ENCODE measurements at places on chromosomes 11 and 22. TPM values are rescaled to one million over a fixed set of nuclear protein-coding genes. Genes with fewer than 3 reads are reported as not detected.

Gene TBCEL
- total RNA-seq, result 6.1 TPM

Gene PLEKHB1
- total RNA-seq, result 1.3 TPM

Gene CASP12
- total RNA-seq, result not detected

Gene KRTAP5-1
- total RNA-seq, result not detected

Gene OLFML1
- total RNA-seq, result not detected

Gene MMP11
- total RNA-seq, result 0.23 TPM

Gene SAA2
- total RNA-seq, result 0.23 TPM

Gene TRABD
- total RNA-seq, result 24.5 TPM

Gene GP1BB
- total RNA-seq, result 0.64 TPM

Gene TCP11L1
- 18.9 TPM for total RNA-seq

Gene SUSD2
- total RNA-seq, result 76.7 TPM

Gene OR52H1
- not detected for total RNA-seq

Gene HPX
- total RNA-seq, result 0.51 TPM

Gene C11orf42
- total RNA-seq, result not detected

Gene MGAT3
- 0.91 TPM for total RNA-seq

Gene MRGPRX3
- total RNA-seq, result 0.09 TPM

Gene FGF4
- total RNA-seq, result not detected

Gene VPREB1
- total RNA-seq, result not detected

Gene MMP8
- not detected for total RNA-seq

Gene TRIM29
- total RNA-seq, result 26.6 TPM

Gene BSX
- not detected for total RNA-seq

Gene NUMA1
- 64.2 TPM for total RNA-seq

Gene NAP1L4
- total RNA-seq, result 135 TPM

Gene BCO2
- total RNA-seq, result 1.2 TPM

Gene C22orf31
- total RNA-seq, result not detected

Gene CELSR1
- 29.1 TPM for total RNA-seq

Gene UBQLNL
- not detected for total RNA-seq

Gene MS4A15
- not detected for total RNA-seq

Gene TRIM49
- 0.05 TPM for total RNA-seq

Gene TMEM191B
- total RNA-seq, result 1.3 TPM

Gene ASRGL1
- 12.2 TPM for total RNA-seq

Gene FAM181B
- total RNA-seq, result not detected

Gene NFAM1
- not detected for total RNA-seq

Gene GGTLC3
- total RNA-seq, result not detected

Gene OR8A1
- total RNA-seq, result not detected

Gene OR51B5
- total RNA-seq, result not detected

Gene VSIG10L2
- total RNA-seq, result not detected

Gene DMC1
- total RNA-seq, result 2.8 TPM
